ENCODE measurements at places on chromosomes 7 and 10. TPM values are rescaled to one million over a fixed set of nuclear protein-coding genes. Genes with fewer than 3 reads are reported as not detected.
A peak's percentile ranks its signal among the peaks of the same experiment; 100 is the strongest.

- no peaks in the 10 kb centered on the region for H3K27me3 ChIP-seq
- H3K4me1 ChIP-seq: no peaks in the 10 kb centered on the region
- no peak overlapping the region for H3K27ac ChIP-seq
- no peaks in the 10 kb centered on the region for H3K36me3 ChIP-seq
- no peak for DNase-seq
Measured at GRCh38 chr7:115708013-115708341, 322.6 kb downstream of the TFEC start.

DNA sequence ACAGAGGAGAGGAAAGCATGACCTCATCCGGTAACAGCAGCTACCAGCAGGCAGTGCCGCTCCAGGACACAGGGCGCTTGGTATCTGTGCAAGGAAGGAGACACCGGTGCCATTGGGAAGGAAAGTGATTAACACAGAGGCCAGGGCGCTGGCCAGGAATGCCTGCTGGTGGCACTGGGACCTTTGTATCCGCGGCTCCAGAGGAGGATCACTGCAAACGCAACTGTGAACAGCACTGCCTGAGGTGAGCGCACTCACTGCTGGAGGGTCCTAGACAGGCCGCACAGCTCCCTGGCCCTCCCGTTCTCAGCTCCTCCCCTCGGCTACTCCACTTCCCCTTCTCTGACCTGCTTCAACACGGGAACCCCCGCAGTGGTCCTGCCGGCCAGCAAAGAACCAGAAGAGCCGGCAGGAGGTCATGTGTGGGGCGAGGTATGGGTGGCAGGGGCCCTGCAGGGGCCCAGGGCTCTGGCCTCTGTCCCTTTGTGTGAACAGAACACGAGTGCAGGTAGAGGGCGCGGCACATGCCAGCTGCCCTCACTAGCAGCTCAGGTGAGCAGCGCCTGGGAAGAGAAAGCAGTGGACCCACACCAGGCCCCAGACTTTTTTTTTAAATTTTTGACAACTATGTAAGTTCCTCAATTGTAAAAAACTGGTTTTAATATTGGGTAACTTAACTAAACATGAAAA is 107.6 kb downstream of the VIPR2 start:
- H3K27me3 ChIP-seq: no peaks in the 10 kb centered on the region
- H3K4me1 ChIP-seq: peaks cover 7% of the 10 kb centered on the region
- no peak overlapping the region for H3K27ac ChIP-seq
- H3K36me3 ChIP-seq: peaks cover 11% of the 10 kb centered on the region
- DNase-seq: no peak
- H3K4me3 ChIP-seq: no peak overlapping the region

DNA sequence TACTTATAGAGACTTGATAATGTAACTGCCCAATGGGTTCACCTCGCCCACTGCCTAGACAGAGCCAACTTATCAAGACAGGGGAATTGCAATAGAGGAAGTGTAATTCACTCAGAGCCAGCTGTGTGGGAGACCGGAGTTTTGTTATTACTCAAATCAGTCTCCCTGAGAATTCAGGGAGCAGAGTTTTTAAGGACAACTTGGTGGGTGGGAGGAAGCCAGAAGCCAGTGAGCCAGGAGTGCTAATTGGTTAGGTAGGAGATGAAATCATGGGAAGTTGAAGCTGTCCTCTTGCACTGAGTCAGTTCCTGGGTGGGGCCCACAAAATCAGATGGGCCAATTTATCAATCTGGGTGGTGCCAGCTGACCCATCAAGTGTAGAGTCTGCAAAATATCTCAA is 20.1 kb upstream of the C7orf33 start:
- H3K27ac ChIP-seq: no peak overlapping the region
- no peaks in the 10 kb centered on the region for H3K4me1 ChIP-seq
- H3K36me3 ChIP-seq: no peaks in the 10 kb centered on the region
- no peak for DNase-seq
- H3K4me3 ChIP-seq: no peak overlapping the region

- no peak overlapping the region for H3K27ac ChIP-seq
- no peaks in the 10 kb centered on the region for H3K27me3 ChIP-seq
- no peaks in the 10 kb centered on the region for H3K36me3 ChIP-seq
- no peak for DNase-seq
Measured at GRCh38 chr10:2618690-2619089, 448.7 kb upstream of the PFKP start.

Gene TMEM254
- 5.1 TPM for total RNA-seq

DNA sequence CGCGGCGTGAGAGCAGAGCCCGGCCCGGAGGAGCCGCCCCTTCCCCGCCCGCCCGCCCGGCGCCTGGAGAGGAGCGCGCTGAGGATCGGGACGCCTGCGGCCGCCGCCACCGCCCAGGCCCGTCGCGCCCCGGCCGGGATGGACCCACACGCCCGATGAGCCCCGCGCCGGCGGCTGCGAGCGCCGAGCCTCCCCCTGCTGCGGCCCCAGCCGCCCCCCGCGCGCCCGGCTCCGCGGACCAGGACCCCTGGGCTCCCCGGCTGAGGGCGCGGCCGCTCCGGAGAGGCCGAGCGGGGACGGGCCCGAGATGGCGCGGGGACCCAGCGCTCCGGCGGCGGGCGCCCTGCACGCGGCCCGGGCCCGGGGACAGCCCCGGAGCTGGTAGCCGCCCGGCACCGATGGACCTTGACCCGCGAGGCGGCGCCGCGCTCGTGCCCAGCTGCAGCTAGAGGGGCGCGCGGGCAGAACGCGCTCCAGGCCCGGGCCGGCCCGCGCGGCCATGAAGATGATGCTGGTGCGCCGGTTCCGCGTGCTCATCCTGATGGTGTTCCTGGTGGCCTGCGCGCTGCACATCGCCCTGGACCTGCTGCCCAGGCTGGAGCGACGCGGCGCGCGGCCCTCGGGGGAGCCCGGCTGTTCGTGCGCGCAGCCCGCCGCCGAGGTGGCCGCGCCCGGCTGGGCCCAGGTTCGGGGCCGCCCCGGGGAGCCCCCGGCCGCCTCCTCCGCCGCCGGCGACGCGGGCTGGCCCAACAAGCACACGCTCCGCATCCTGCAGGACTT is 520 bp downstream of the FAM20C start:
- no peak overlapping the region for H3K27ac ChIP-seq
- DNase-seq: no peak
- H3K4me3 ChIP-seq: peak overlapping the region; percentile 89
- no peaks in the 10 kb centered on the region for H3K27me3 ChIP-seq
- peaks cover 27% of the 10 kb centered on the region for H3K36me3 ChIP-seq

Gene PTF1A
- total RNA-seq: not detected

DNA sequence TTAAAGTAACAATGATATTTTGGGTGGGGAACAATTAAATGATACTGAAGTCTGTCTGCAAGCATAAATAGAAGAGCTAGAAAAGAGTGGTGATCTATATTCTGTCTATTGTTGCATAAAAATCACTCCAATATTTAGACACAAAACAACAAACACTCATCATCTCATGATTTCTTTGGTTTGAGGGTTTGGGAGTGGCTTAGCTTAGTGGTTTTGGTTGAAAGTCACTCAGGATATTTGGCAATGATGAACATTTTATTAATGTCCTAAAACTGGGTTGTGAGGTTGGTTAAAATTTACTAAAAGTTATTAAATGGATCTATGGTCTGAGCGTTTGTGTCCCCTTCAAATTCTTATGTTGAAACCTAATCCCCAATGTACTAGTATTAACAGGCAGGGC is 54.7 kb upstream of the EGFR start:
- no peaks in the 10 kb centered on the region for H3K36me3 ChIP-seq
- H3K4me3 ChIP-seq: no peak overlapping the region
- H3K27ac ChIP-seq: no peak overlapping the region
- H3K4me1 ChIP-seq: no peaks in the 10 kb centered on the region
- DNase-seq: no peak
- H3K27me3 ChIP-seq: no peaks in the 10 kb centered on the region

Gene PDZD7
- 0.14 TPM for total RNA-seq

- no peaks in the 10 kb centered on the region for H3K36me3 ChIP-seq
- no peak overlapping the region for H3K27ac ChIP-seq
- H3K4me1 ChIP-seq: no peaks in the 10 kb centered on the region
Measured at GRCh38 chr7:144937199-144937598, 101.3 kb upstream of the TPK1 start.

- DNase-seq: no peak
- H3K27me3 ChIP-seq: no peaks in the 10 kb centered on the region
- no peaks in the 10 kb centered on the region for H3K36me3 ChIP-seq
- H3K27ac ChIP-seq: no peak overlapping the region
- no peak overlapping the region for H3K4me3 ChIP-seq
- H3K4me1 ChIP-seq: no peaks in the 10 kb centered on the region
Measured at GRCh38 chr10:81838950-81839349, 36.0 kb upstream of the NRG3 start.

DNA sequence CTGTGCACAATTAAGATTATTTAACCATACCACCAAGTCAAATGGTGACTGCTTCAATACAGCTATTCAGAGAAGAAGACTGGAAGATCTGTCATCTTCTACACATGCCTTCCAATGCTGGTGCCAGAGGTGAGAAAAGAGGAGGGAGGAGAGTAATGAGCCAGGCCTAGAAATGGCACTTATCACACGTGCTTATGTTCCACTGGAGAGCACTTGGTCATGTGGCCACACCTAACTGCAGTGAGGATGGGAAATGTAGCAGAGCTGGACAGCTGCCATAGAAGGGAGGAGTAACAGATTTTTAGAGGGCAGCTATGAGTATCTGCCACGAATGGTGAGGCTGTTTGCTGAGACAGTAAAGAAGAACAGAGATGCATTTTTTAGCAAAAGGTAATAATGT is 77.1 kb downstream of the MPLKIP start:
- DNase-seq: no peak
- no peak overlapping the region for H3K27ac ChIP-seq
- no peak overlapping the region for H3K4me3 ChIP-seq
- H3K4me1 ChIP-seq: no peaks in the 10 kb centered on the region

GRCh38 chr7:151688236-151688780 is 168.6 kb upstream of the RHEB start:
- H3K4me3 ChIP-seq: no peak overlapping the region
- no peaks in the 10 kb centered on the region for H3K27me3 ChIP-seq
- no peak for DNase-seq
- peak overlapping the region; percentile 87 for H3K27ac ChIP-seq
- H3K36me3 ChIP-seq: no peaks in the 10 kb centered on the region

Gene SRRT
- 109 TPM for total RNA-seq

GRCh38 chr7:30479202-30480120 is 877 bp upstream of the NOD1 start:
- no peaks in the 10 kb centered on the region for H3K27me3 ChIP-seq
- peaks cover 17% of the 10 kb centered on the region for H3K4me1 ChIP-seq
- no peak for DNase-seq
- no peaks in the 10 kb centered on the region for H3K36me3 ChIP-seq

Gene GPER1
- 3.9 TPM for total RNA-seq

GRCh38 chr7:50310956-50311355 is 6.4 kb downstream of the IKZF1 start:
- H3K4me3 ChIP-seq: no peak overlapping the region
- no peaks in the 10 kb centered on the region for H3K4me1 ChIP-seq
- no peaks in the 10 kb centered on the region for H3K27me3 ChIP-seq
- no peaks in the 10 kb centered on the region for H3K36me3 ChIP-seq

DNA sequence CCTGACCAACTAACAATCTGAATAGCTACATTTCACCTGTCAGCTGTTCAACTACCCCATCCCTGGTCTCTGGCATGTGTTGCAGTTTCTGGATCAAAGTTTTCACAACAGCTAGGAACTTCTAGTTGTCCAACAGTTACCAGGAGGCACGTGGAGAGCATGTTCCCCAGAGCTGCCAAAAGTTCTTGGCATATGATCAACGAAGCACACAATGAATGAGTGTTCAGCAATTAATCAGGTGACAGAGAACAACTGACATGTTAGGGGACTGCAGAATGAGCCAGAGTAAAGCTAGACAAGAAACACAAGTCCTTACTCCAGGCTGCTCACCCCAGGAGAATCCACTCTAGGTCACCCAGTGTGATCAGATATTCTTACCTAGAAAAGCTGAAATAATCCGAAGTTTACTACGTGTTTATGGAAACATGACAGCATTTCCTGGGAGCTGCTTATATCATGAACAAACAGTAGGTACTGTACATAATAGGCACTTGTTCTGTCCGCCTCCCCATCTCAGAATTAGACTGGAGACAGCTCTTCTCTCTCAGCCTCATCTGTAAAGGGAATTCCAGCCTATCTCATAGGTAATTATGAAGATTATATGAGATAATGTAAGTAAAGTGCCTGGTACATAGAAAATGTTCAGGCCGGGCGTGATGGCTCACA is 50.6 kb downstream of the ZNF438 start:
- peaks cover 23% of the 10 kb centered on the region for H3K4me1 ChIP-seq
- H3K36me3 ChIP-seq: no peaks in the 10 kb centered on the region
- no peak overlapping the region for H3K4me3 ChIP-seq

GRCh38 chr10:122557516-122557915 is 3.0 kb upstream of the DMBT1 start:
- H3K36me3 ChIP-seq: no peaks in the 10 kb centered on the region
- H3K27me3 ChIP-seq: no peaks in the 10 kb centered on the region
- H3K4me3 ChIP-seq: no peak overlapping the region
- H3K4me1 ChIP-seq: no peaks in the 10 kb centered on the region
- DNase-seq: no peak

Gene EPHA1
- total RNA-seq: 0.49 TPM

Gene HPSE2
- total RNA-seq: 1.1 TPM

GRCh38 chr7:29044554-29044953 is 86.4 kb upstream of the TRIL start:
- no peaks in the 10 kb centered on the region for H3K27me3 ChIP-seq
- peaks cover 5% of the 10 kb centered on the region for H3K4me1 ChIP-seq
- H3K27ac ChIP-seq: no peak overlapping the region
- H3K36me3 ChIP-seq: no peaks in the 10 kb centered on the region
- no peak for DNase-seq
- no peak overlapping the region for H3K4me3 ChIP-seq

Gene NME8
- total RNA-seq: not detected

- no peak overlapping the region for H3K27ac ChIP-seq
- H3K27me3 ChIP-seq: no peaks in the 10 kb centered on the region
- DNase-seq: no peak
- H3K4me3 ChIP-seq: no peak overlapping the region
Measured at GRCh38 chr10:78319371-78319770, 285.7 kb downstream of the RPS24 start.

Gene LOXL4
- total RNA-seq: 24.5 TPM

DNA sequence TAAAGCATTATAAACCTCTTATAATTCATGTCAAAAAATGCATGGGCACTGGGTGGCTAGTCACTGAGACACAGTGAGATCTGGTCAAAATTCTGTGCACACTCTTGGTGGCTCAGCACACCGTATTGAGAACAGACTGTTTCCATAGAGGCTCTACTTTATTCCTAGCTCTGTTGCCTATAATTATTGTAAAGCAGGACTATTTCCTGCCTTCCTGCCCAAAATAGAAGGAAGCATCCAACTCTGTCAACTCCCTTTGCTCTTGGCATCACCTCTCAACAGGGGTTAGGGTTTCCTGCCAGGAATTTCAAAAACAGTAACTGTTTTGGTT is 45.1 kb downstream of the PTN start:
- no peaks in the 10 kb centered on the region for H3K36me3 ChIP-seq
- H3K4me3 ChIP-seq: no peak overlapping the region
- no peaks in the 10 kb centered on the region for H3K4me1 ChIP-seq
- H3K27me3 ChIP-seq: no peaks in the 10 kb centered on the region
- no peak for DNase-seq

GRCh38 chr7:122770686-122771335 is 68.1 kb upstream of the RNF148 start:
- H3K27ac ChIP-seq: no peak overlapping the region
- H3K27me3 ChIP-seq: no peaks in the 10 kb centered on the region
- H3K4me3 ChIP-seq: no peak overlapping the region
- no peaks in the 10 kb centered on the region for H3K36me3 ChIP-seq

Data from thoracic aorta (tissue), 2 donors.